Foreskin melanocyte (primary cell): ENCODE measurements at places on chromosomes 7 and 10.

DNA sequence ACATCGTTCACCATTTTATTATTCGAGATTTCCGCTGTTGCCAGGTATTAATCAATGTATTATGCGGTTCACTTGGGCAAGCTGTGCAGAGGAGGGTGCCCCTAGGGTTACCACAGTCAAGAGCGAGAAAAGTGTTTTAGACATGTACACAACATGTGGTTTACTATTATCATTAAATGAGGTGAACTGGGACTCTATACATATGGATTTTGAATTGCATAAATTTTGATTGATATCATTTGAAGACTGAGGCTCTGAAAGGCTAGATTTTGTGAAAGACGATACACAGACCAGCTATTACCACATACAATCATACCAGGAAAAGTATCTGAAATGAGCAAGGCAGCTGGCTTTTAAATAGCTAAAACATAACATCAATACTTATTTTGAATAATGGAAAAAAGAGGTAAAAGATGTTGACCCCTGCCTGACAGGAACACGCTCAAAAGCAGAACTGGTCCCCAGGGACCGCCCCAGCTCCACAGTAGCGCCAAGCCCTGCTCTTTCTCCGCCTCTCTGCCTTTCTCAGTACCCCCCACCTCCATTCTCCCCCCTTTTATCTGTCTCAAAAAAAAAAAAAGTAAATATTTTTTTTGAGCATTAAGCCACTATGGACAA, 413.4 kb upstream of the MKI67 start:
- DNase-seq = no peak

DNA sequence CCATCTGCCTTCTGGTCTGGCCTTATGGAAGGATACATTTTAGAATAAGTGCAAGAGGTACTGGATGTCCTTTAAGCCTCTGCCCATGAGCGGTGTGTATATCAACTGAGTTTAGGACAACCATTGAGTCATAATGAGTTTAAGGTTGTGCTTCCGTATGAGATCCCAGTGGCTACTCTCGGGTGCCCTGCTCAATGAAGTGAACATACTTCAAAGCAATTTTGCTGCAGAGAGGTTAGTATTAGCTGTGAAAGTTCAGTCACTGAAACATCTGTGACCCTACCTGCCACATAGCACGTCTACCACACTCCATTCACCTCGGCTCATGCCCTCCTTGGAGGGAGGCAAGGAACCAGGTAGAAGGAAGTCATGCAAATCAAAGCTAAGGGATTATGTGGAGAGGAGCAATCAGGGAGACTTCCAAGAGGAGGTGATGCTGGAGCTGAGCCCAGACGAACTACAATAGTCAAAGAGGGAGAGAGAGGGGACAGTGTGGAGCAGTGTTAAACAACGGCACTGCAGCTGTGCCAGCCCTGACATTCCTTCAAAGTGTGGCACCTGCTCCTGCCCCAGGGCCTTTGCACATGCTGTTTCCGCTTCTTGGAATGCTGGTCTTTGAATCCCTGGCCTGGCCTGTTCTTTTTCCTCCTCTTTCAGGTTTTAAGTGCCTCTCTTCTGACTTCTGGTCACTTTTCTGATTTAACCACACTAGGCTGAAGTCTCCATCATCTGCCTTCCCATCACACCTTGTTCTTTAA, 25.4 kb downstream of the BTBD16 start:
- no peak for DNase-seq

DNA sequence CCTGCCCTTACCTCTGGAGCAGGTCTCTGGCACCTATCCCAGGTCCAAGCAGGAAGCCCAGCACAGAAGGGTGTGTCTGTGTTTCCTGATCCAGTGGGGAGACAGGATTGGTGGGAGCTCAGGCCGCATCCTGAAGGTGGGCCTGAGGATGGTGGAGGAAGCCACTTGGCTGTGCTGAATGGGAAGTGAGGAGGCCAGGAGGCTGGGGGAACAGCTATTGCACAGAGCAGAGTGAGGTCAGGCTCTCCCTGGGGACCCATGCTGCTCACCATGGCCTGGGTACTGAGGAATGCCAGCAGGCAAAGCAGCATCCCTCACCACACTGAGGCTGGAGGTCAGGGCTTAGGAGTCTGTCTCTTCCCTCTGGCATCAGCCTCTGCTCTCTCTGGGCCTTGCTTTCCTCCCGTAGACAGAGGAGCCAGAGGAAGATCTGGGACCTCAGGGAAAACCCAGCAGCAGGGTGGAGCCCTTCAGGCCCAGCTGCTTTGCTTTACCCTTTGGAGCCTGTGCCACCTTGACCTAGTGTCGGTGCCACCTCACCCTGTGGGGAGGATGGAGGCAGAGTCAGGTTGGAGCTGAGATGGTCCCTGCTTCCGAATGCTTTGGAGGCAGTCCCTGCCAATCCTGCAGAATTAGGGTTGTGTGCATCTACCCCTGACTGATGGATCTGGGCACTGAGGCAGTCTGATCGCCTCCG, 39.0 kb downstream of the CDH23 start:
- DNase-seq = no peak

DNA sequence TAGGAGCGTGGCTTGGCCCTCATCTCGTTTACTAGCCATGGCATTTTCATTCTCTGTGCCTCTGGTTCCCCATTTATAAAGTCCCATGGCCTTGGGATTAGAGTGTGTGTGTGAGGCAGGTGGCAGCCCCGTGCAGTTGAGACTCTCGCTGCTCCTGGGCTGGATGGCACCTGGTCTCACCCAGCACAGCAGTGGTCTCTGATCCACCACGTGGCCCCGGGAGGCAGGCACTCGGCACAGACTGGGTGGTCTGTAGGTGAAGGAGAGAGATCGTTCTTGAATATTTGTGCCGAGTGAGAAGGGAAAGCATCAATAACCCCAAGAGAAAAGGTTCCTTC, 50.4 kb downstream of the CALML3 start:
- DNase-seq = no peak

- DNase-seq = peak; percentile 29
Observed at GRCh38 chr7:114819616-114820362, 102.1 kb upstream of the MDFIC start.

DNA sequence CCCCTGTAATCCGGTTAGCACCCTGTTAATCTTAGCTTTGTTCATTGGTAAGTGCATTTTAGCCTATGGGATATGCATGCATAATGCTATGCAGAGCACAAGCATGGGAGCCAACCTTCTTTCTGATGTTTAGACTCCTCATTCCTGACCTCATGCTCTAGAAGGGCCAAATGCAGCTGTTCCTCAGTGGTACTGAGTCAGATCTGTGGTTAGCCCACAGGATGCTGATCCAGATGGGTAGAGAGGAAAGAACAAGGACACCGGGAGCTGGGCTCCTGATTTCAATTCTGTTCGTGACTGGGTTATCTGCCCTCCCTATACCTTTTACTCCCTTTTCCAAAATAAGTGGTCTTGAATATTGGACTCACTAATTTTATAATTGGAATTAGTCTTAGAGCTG, 31.7 kb upstream of the C10orf90 start:
- DNase-seq = no peak

- DNase-seq = no peak
Observed at GRCh38 chr10:132140167-132140925, 46.4 kb upstream of the DPYSL4 start.

- DNase-seq = no peak
Observed at GRCh38 chr10:30738416-30738815, 108.9 kb upstream of the LYZL2 start.

DNA sequence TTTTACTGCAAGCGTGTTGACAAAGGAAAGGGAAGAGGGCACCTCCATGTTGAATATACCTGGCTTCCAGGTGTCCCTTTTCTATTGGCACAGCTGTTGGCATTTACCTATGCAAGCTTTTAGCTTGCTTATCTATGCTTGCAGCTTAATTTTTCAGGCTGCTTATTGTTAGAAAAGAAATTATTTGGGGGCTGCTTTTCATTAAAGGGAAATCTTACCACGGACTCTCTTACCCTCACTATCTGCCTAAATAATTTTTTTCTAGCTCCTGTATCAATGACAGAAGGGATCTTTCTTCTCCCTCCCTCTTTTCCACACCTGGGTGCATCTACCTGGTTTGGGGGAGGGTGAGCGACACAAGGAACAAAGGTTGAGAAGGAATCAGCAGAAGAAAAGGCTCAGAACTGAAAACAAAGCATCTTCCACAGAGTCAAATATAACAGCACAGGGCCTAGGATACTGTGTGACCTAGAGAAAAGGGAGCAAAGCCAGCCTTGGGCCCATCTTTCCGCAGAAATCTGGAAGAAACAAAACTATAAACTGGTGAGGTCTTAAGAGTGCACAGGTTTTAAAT, 15.2 kb upstream of the GJC3 start:
- DNase-seq = no peak

DNA sequence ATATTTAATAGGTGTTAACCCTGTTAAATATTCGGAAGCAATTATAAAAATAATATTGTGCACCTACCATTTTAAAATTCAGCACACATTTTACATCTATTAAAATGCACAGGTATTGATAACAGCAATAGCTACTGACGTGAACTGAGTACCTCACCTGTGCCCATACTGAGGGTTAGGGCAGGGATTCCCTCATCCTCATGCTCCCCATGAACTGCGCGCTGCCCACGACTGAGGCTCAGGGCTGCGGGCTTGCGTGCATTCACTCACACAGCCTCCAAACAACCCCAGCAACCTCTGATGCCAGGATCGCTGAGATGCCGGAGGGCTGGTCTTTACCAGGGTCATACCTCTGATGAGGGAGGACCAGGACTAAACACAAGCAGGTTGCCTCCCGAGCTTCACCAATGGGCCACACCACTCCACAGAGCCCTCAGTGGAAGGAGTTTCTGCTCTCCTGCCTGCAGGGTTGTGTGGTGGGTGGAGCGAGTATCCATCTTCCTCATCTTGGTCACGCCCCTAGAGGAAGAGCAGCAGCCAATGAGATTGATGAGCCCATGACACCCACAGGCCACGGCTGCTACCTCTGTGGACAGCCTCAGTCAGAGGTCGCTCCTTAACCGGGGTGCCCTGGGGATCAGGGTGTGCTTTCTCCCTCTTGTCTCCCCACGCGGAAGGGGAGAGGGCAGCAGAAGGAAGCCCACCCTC, 478.3 kb downstream of the TNS3 start:
- DNase-seq = no peak
